ENCODE measurements at places on chromosomes 3 and 15.

GRCh38 chr3:153130312-153130977 lies 31.6 kb upstream of the RAP2B start:
- DNase-seq, result no peak

- no peak for DNase-seq
Observed at GRCh38 chr3:43862992-43863805, 172.5 kb downstream of the ABHD5 start.

DNA sequence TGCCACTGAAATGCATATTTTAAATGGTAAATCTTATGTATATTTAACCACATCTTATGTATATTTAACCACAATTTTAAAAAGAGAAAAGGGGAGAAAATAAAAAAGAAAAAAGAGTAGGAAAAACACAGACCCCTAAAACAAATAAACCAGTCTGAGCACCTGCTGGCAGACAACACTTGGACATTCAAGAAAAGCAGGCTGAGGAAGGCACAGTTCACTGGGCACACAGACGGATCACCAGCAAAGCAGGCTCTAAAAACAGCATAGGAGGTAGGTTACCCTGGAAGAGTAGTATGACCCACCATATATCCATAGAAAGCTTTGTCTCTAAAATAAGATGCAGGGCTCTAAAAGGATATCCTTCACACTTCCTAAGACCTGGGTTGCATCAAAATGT lies 27.0 kb downstream of the AAGAB start:
- no peak for DNase-seq

DNA sequence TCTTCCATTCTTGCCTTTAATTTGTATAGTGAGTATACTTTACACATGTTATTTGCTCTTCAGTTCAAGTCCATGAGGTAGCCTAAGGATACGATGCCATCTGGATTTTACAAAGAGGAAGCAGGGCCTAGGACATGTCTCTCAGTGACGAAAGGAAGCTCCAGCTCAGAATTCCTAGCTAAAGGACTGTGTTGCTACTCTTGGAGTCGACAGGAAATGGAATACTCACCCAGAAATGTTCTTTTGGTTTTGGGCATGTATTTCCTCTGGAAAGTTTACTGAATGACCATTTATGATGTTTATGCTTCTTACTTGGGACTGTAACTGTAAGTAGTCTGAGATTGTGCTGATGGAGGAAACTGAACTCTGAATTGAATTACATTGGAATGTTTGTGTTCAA lies 12.5 kb downstream of the OXNAD1 start:
- no peak for DNase-seq

GRCh38 chr3:180306155-180306554 lies 269.4 kb upstream of the PEX5L start:
- no peak for DNase-seq
